ENCODE measurements at places on chromosomes 5 and 9.

- no peak for DNase-seq
Measured at GRCh38 chr5:96876292-96876850, at the start of gene ERAP2. Gene ERAP2, plus strand, starts transcription at chr5:96876500. Its CDS starts 3,186 bp downstream, at chr5:96879686.

DNA sequence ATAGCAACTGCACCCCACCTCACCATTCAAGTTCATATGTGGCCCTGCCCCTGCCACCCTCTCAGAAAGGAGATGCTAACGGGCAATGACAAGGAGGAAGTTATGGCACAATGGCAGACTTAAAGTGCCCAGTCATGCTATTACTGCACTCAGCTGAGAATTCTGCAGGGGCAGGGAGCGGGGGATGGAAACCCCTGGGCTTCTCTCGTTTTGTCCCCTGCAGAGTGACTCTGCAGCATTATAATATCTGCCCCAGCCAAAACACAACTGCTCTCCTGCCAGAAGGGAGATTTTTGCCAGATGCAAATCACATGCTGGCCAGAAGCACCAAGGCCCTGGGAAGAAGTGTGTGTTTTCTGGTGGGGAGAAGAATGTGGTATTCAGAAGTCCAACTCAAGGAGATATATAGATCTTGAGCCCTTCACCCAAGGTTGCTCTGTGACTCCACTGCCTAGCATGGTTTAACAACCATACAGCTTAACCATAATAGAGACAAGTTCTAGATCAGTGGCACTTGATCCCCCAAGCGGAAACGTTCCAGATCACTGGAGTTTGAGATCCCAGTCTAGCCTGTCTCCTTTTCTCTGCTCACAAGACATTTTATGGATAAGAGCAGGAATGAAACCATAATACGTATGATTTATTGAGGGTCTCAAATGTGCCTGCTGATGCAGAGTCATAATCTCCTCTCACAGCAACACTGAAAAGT is 207.0 kb upstream of the MAP3K1 start:
- DNase-seq, result no peak

GRCh38 chr5:113505181-113505580 is 8.3 kb upstream of the YTHDC2 start:
- no peak for DNase-seq

DNA sequence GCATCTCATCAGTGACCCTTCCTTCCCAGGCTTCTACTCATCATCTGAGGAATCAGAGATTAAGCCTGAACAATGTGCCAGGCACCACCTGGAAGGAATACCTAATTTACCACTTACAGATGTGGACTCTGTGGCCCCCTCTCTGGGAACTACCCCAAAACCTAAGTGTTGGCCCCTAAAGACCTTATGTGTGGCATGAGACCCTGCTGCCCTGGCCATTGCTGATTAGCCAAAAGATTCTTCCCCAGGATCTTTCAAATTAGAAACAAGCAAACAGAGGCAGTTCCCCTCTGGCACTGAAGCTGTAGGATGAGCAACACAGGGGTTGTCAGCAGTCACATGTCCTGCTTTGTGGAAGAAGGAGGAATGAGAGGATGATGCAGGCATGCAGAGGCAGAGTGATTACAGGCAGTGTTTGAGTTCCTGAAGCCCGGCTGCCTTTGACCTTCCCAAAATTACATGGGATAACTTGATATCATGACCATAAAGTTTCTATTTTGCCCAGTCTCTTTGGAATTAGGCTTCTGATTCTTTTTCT is 10.6 kb downstream of the SPINK4 start:
- no peak for DNase-seq

DNA sequence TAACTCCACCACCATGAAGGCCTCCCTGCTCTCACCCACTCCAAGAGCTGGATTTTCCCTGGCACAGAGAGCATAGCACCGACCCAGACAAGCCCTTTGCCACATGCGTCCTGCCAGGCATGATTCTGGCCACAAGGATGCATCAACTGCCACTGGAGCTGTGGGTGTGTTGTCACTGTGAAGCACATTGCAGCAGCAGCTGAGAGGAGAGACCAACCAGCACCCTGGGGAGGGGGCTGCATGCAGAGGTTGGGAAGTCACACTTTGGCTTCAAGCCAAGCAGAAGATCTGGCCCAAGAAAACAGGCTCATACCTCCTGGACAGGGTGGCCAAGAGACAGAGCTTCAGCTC is 22.6 kb upstream of the PTGES start:
- DNase-seq, result no peak

GRCh38 chr9:21402386-21403251 is 6.3 kb upstream of the IFNA8 start:
- no peak for DNase-seq

- no peak for DNase-seq
Measured at GRCh38 chr5:143938230-143938629, 126.3 kb downstream of the HMHB1 start.

- no peak for DNase-seq
Measured at GRCh38 chr5:173556142-173557028, 60.1 kb downstream of the BOD1 start.

DNA sequence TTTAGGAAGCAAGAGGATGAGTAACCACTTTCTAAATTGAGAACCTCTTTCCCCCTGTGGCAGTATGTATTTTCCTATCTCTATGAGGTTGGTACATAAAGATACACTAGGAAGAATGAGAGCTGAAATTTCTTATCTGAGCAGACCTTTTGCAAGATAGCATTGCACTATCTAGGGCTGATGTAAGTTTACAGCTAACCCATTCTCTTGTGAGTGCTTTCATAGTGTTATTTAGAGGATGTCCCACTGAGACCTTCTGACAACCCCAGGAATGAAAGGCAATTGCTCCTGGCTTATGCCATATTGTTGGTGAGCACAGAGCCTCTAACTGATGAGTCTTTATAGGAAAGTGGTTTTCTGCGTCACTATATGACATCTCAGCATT is 1209.3 kb upstream of the CDH6 start:
- DNase-seq, result no peak

DNA sequence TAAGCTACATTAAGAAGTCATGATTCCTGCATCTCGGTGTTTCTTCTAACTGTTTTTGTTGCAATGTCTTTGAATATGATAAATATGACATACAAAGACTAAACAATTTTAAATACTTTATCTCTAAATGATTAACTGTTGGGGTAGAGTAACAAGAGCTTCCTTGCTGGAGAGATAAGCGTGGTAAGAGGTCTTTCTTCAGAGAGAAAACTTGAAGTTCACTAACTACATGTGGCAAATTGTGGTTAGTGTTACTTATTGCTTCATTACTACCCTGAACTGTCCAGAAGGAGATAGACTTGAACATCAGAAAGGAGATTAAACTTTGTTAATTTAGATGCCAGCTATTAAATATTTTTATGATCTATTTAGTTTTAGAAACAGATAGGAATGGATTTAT is 7.0 kb upstream of the ARSB start:
- no peak for DNase-seq

- DNase-seq, result no peak
Measured at GRCh38 chr5:43245724-43246385, 53.8 kb downstream of the NIM1K start.

GRCh38 chr5:123211084-123211483 is 122.0 kb downstream of the PRDM6 start:
- no peak for DNase-seq

GRCh38 chr5:166553778-166554177 is 1737.7 kb upstream of the WWC1 start:
- DNase-seq, result no peak

GRCh38 chr5:72921886-72922285 is 34.0 kb upstream of the FCHO2 start:
- DNase-seq, result no peak

GRCh38 chr5:137667341-137667740 is 68.5 kb downstream of the KLHL3 start:
- no peak for DNase-seq

GRCh38 chr5:172542651-172543131 is 88.4 kb upstream of the SH3PXD2B start:
- no peak for DNase-seq

DNA sequence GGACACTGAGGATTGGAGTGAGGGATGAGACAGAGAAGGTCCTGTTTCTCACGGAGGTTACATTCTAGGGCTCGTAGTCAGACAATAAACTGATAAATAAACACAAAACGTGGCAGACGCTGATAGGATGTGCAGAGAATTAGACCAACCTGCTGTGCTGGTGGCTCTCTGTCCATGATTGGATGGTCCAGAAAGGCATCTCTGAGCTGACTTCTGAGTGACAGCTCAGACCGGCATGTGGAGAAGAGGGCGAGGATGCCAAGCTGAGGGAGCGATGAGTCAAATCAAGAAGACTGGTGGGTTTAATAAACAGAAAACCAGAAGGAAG is 132.3 kb upstream of the TAF11L2 start:
- no peak for DNase-seq

- DNase-seq, result no peak
Measured at GRCh38 chr5:103829585-103829984, 267.0 kb upstream of the NUDT12 start.

DNA sequence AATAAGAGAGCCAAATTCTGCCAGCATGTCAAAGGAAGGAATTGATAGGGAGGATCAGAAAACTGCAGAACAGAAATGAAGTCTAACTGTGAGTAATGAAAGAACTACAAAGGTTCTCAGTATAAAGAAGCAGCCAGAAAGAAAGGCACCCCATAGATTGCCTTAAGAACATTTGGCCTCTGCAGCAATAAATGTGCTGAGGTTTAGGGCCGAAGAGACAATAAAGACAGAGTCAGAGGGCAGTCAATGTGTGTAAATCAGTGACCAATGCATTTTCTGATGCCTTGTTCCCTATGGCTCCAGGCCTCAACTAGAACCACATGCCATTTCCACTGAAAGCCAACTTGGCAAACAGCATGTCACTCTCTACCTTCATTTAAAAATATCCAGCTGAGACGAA is 281.0 kb downstream of the HINT1 start:
- no peak for DNase-seq

- DNase-seq, result no peak
Measured at GRCh38 chr5:120510098-120510637, 46.1 kb downstream of the PRR16 start.
